ENCODE measurements at places on chromosomes 1 and 21.

DNA sequence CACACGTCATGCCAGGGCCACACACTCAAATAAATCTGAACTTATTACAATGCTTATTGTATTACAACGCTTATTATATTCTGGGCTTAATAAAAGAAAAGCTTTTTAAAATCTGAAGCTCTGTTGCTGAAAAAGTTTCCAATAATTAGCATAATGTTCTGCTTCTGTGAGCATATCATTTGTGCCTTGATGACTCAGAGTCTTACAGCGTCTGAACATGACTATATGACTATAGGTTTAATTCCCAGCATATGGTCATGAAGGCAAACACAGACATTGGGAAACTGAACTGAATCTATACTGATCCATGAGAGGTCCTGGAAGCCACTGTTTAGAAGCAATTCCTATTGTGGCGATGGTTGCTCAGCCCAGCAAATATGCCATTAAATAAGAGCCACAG lies 66.3 kb downstream of the SIM2 start:
- no peak for DNase-seq

- no peak for DNase-seq
These were observed 21.1 kb downstream of the ROR1 start for GRCh38 chr1:63794939-63795378.

- no peak for DNase-seq
These were observed 58.5 kb downstream of the KANK4 start for GRCh38 chr1:62260688-62261087.

GRCh38 chr21:27407271-27407670 lies 440.4 kb upstream of the ADAMTS5 start:
- DNase-seq: no peak

DNA sequence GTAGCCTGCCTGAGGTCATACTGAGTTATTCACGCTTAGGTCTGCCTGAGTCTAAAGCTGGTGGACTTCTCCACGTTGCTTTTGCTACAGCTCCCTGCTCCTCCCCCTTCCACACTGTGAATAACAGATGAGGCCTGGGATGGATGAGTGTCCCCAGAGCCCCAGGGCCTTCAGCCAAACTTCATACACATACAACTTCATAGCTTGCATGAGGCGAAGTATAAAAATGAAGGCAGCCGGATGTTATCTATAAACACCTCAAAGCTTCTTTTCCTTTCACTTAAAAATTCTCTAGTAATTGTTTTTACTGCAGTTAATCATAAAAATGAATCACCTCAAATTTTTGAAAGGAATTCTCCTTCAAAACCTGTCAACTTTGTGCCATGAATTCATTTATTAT lies 70.2 kb downstream of the DAB1 start:
- DNase-seq: no peak

- no peak for DNase-seq
These were observed 512.8 kb upstream of the B3GALT2 start for GRCh38 chr1:193699261-193699660.

- peak; percentile 82 for DNase-seq
These were observed 4.1 kb upstream of the SH3BGRL3 start for GRCh38 chr1:26275580-26276431.

- DNase-seq: no peak
These were observed 25.7 kb downstream of the URB1 start for GRCh38 chr21:32367158-32367557.

DNA sequence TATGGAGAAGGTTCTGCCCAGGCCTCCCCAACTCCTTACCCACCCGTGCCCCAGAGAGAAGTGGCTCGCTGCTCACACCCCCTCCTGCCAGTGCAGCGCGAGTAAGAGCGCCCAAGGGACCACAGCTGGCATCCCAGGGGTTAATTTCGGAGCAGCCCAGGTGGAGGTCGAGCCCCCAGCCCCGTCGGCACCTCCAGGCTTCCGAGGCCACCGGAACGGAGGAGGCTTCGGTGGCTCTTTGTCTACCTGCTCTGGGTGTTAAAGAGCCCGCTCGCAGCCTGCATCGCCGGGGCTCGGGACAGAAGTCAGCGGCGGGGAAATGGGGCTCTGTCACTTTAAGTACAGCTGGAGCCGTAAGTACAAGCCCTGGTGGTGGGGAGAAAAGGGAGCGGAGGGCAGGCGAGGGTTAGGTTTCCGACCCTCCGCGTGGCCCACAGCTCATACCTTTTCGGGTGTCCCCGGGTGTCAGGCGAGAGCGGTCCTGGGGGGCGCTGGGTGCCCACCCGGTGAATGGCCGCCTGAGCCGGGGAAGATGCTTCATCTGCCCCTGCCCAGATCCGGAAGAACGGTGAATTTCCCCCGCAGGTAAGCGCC lies 89.4 kb upstream of the IPO9 start:
- no peak for DNase-seq

Data from natural killer cell treated with Interleukin-12 subunit alpha and Interleukin-12 subunit beta and Interleukin-15 and Interleukin-18, amount 100 ng/mL, for 72 hours (primary cell).